ENCODE measurements at places on chromosomes 3 and 15. TPM values are rescaled to one million over a fixed set of nuclear protein-coding genes. Genes with fewer than 3 reads are reported as not detected.

Gene RBM6
- 20.2 TPM for total RNA-seq

Gene IL12A
- 2.3 TPM for total RNA-seq

Gene SNX33
- 7.9 TPM for total RNA-seq

Gene MUSTN1
- total RNA-seq, result not detected

Gene GNAT1
- not detected for total RNA-seq

Gene PLCH1
- total RNA-seq, result not detected

Gene APPL1
- total RNA-seq, result 27.8 TPM

Gene SLC15A2
- total RNA-seq, result not detected

Gene PPP1R2
- 39.3 TPM for total RNA-seq

Gene KIF7
- 5.0 TPM for total RNA-seq

Gene TMEM212
- not detected for total RNA-seq

Gene SUCLG2
- total RNA-seq, result 45.4 TPM

Gene LRRC34
- total RNA-seq, result 3.2 TPM

All from mammary microvascular endothelial cell (primary cell).